Activated CD4-positive, alpha-beta memory T cell treated with anti-CD3 and anti-CD28 coated beads for 36 hours (primary cell): ENCODE measurements at places on chromosomes 12 and 14.
A peak's percentile ranks its signal among the peaks of the same experiment; 100 is the strongest.

GRCh38 chr12:121227294-121227693 lies 17.4 kb downstream of the P2RX4 start:
- DNase-seq: peak; percentile 36

- no peak for DNase-seq
Observed at GRCh38 chr14:60650373-60650961, 1.2 kb upstream of the SIX1 start.

DNA sequence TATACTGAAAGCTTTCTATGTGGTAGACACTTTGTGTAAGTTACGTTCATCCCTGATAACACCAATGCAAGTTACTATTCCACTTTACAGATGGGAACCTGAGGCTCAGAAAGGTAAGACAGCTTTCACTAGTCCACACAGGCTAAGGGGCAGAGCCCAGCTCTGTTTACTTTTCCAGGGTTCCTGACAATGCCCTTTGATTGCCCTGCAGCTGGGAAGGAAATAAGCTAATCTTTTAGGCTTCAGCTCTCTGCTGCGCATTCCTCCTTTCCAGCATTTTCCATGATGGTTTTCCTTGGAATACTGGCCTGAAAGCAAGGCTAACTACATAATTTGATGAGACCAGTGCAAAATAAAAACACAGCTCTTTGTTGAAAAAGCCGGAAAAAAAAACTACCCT lies 185.7 kb upstream of the BTG1 start:
- DNase-seq: no peak

- DNase-seq: no peak
Observed at GRCh38 chr14:81819344-81819743, 285.7 kb upstream of the SEL1L start.

- DNase-seq: no peak
Observed at GRCh38 chr14:75783184-75783583, 122.1 kb downstream of the TTLL5 start.

DNA sequence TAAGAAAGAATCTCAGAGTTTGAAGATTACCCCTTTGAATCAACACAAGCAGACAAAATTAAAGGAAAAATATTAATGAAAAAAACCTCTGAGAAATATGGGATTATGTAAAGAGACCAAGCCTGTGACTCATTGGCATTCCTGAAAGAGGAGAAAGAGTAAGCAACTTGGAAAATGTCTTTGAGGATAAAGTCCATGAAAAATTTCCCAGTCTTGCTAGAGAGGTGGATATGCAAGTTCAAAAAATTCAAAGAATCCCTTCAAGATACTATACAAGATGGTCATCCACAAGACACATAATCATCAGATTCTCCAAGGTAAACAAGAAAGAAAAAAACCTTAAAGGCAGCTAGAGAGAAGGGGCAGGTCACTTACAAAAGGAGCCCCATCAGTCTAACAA lies 13.3 kb downstream of the SLCO1B1 start:
- DNase-seq: no peak

GRCh38 chr12:49309386-49309785 lies 13.7 kb upstream of the TROAP start:
- no peak for DNase-seq

DNA sequence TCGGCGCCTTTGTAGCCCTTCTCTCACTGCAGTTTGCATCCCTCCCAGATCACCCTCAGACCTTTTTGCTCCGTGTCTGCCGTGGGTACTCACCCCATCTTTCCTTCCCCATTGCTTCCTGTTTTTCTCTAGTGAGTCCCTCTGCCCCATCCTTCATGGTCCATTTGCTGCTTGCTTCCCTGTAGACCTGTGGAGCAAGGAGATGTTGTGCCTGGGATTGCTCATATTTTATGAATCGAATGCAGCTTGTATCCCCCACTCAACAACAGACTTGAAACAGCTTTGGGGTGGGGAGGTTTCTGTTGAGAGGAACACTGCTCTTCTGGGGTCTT lies 661 bp downstream of the DENR start:
- DNase-seq: no peak

DNA sequence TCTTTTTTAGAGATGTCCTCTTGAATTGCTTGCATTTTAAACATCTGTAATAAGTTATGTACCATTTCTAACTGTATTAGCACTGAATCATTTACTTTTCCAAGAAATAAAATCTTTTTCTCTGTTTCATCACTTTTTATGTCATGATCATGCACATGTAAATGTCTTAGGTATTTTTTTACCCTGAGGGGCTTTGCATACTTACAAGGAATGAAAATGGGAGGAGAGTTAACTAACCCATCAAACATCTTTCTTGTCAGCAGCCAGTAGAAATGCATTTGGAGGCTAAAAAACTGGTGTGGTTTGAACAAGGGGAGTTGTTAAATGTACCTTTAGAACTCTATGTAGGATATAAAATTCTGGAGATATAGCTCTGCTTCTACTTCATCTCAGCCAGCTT lies 1080.3 kb downstream of the GALC start:
- no peak for DNase-seq

DNA sequence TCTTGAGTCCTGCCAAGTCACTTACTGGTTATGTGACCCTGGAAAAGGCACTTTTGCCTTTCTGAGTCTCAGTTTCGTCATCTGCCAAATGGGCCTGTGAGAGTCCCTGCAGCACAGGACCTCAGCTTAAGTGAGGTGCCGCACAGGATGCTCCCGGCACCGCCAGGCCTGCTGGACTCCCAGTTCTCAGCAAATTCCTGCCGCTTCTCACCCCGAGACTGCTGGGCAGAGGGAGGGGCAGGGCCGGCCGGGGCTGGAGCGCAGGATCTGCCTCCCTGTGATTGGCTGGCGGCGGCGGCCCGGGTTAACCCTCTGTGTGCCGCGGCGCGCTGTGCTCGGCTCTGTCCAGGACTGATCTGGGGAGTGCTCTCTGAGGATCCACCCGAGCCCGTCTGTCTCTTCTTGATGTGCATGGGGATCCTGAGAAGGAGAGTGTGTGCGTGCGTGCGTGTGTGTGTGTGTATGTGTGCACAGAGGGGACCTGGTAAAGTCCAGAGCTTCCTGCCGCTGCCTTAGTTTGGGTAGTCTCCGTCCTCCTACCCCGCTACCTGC lies 8.6 kb downstream of the SETD1B start:
- peak; percentile 62 for DNase-seq

DNA sequence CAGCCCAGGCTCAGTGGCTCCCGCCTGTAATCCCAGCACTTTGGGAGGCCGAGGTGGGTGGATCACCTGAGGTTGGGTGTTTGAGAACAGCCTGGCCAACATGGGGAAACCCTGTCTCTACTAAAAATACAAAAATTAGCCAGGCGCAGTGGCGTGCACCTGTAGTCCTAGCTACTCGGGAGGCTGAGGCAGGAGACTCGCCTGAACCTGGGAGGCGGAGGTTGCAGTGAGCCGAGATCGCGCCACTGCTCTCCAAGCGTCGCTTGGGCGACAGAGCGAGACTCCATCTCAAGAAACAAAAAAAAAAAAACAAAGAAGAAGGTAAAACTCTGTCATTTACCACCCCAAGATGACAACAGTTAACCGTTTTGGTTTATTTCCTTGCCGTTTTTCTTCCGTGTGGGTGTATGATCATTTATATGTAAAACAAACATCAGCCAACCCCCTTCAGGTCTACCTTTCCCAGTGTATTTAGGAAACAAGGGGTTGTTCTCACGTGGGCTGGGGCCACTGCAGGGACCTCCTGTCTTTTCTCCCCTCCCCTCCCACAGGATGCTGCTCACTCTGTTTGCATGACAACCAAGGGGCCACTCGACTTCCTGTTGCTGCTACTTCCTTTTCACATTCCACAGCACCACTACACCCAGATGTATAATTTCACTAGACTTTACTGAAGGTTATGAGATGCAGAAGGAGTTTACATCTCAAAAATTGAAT lies 13.6 kb downstream of the TTC9 start:
- peak; percentile 87 for DNase-seq

DNA sequence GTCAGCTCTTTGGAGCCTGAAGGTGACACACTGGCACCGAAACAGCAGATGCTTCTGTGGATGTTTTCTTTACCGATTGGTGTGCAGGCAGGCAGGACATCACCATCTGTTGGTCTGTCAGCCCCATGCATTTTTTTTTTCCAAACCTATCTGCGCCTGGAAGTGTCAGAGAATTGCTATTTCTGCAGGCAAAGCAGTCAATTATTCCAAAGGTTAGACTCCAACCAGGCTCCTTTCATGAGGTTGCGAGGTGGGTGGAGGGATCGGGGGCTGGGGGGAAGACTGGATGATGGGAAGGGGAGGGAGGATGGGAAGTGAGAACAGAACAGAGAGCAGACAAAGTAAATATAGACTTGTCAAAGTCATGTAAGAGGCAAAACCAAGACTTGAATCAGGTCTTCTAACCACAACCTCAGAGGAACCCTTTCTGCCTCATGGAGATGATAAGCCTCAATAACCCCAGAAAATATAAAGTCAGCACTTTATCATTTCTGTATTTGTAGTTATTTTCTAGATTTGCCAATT lies 117.7 kb downstream of the OTOGL start:
- DNase-seq: no peak

- no peak for DNase-seq
Observed at GRCh38 chr12:107277855-107278254, 184.5 kb upstream of the CRY1 start.

DNA sequence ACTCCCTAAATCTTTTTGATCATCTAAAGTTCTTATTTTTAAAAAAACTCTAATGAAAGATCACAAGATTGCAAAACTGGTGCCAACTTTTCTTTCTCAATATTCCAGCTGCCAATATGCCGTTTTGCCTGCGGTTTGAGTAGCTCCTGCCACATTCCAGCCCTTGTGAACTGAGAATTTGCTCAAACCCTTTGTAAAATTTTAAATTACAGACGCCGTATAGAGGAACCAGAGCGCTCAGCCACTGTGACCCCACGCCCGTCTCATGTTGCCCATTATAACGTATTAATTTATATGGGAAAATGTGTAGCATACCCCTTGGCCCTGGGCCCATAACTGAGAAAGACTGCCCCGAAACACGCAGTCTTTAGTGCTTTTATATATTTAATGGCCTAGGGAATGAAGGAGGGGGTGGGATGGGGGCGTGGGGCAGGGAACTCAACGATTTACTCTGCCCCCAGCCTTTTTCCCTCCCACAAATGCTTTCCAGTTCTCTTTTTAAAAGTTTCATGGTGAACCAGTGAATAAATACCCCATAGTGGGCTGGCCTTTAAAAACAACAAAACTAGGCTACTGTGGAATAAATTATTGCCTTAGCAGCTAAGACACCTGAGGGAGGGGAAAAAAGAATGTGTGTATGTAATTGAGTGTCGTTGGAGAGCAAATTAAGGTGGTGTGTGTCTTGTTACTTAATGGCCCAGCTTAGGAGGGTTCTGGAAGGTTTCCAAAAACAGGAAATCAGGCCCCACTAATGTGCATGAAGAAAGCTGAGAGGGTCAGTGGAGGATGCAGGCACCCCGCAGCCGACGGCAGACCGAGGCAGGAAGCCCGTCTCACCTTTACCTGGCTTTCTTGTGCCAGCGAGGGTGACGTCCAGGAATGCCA lies 45.7 kb upstream of the RFLNA start:
- no peak for DNase-seq
